ENCODE measurements at places on chromosomes 5 and 9.

GRCh38 chr9:113471143-113471542, 7.6 kb downstream of the RGS3 start:
- DNase-seq = no peak

- no peak for DNase-seq
These were observed 9.5 kb upstream of the NFIL3 start for GRCh38 chr9:91433180-91433579.

DNA sequence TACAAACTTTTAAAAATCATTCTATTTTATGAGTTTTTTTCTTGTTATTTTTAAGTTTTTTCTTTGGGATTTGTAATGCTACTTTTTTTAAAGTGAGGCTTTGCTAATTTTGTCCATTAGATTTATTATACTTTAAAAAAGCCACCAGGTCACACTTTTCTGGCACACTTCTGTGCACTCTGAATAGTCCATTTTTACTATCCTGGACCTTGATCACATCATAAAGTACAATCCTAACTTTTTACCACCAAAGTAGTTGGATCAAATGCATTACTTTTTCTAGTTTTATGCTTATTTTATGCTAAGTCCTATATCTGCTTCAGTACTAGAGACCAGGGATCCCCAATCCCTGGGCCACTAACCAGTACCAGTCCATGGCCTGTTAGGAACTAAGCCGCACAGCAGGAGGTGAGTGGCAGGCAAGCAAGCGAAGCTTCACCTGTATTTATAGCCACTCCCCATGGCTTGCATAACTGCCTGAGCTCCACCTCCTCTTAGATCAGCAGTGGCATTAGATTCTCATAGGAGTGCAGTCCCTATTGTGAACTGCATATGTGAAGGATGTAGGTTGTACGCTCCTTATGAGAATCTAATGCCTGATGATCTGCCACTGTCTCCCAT, 16.0 kb downstream of the FRRS1L start:
- DNase-seq = no peak

DNA sequence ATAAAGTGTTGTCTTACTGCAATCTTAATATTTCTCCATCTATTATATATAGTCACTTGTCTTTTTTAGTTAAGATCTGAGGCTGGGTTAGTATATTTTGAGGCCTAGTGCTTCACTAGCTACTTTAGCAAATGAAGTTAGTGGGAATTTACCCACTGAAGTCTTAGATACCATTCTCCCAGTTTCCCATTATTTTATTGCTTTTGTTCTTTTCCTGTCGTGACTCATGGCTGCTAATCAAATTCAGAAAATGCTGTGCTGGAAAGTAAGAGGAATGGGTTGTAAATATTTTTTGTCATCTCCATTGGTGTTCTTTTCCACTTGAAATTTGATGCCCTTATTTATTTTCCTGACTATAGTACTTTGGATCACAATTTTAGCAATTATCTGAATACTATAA, 14.2 kb downstream of the TCERG1 start:
- DNase-seq = no peak

- DNase-seq = no peak
These were observed 85.8 kb downstream of the SLC44A1 start for GRCh38 chr9:105330201-105330600.

- DNase-seq = no peak
These were observed 104.3 kb upstream of the FSTL4 start for GRCh38 chr5:133716532-133717183.

- no peak for DNase-seq
These were observed 8.8 kb downstream of the HTR4 start for GRCh38 chr5:148645527-148645926.

DNA sequence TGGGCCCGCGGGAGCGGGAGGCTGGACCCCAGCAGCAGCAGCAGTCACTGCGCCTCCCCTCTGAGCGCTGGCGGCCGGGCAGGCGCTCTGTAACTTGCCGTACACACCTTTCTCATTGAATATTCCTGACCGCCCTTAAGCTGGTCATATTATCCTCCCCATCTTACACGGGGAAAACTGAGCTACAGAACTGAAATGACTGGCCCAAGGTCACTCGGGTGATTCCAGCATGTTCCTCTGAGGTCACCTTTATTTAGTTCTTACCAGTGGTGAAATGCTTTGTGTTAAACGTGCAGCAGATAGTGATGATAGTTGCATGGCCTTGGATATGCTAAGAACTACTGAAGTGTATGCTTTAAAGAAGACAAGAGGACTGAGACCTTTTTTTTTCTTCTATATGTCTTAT, 607 bp downstream of the UQCRQ start:
- DNase-seq = no peak

DNA sequence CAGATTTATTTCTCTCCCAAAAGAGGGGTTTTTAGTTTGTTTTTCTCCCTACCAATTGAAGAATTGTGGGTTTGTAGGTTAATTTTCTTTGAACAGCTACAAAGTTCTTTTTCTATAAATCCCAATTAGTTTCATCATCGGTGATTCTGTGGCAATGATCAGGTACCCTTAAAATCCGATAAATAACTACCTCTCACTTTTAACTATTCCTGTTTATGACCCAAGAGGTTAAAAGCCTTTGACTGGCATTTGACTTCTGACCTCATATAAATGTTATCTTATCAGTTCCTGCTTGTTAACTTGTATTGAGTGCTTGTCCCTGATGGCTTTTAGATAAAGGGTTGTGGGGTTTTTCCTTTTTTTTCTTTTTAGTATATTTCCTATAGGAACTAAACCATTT, 124.4 kb upstream of the TMEM161B start:
- DNase-seq = no peak

- DNase-seq = no peak
These were observed 21.3 kb downstream of the AKNA start for GRCh38 chr9:114366334-114367128.

DNA sequence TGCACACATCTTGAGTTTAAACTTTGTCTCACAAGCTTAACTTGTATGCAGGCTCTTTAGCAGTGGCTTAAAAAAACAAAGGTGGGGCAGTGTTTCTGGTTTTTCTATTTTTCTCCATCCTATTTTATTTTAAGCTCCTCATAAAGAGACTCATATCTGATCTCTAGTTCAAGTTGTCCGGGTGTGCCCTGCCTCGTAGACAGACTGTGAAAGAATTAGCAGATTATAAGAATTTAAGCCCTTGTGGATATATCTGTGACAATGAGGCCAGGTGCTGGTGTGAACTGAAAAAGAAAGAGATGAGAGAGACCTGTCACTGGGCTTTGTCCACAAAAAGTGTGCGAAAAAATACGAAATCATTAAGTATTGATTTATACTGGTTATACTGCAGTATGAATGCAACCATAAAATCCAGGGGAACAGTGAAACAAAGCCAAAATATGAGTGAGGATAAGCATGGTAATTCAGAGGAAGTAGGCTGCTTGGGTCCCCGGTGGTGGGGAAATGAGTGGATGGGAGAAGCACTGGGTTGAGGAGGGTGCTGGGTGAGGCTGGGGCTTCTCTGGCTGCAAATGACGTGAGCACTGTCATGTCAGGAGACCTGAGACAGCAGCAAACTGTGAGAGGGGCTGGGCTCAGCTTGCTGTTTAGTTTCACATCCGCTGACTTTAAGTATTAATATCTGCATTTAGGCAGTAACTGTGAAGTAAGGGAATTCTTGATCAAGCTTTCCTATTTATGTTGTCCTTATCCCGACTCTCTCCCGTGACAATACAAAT, 179.7 kb upstream of the ANKRD55 start:
- no peak for DNase-seq

- no peak for DNase-seq
These were observed 2.4 kb downstream of the OTP start for GRCh38 chr5:77635917-77636640.

- peak; percentile 90 for DNase-seq
These were observed at the start of gene TTLL11 for GRCh38 chr9:122092611-122093506. Gene TTLL11 (minus strand): TSS chr9:122093308. CDS start chr9:122093148, 160 bp downstream.

- no peak for DNase-seq
These were observed at the start of gene OSMR for GRCh38 chr5:38845526-38846378. Gene OSMR (plus strand): TSS chr5:38846012. CDS start chr5:38869045, 23,033 bp downstream.

DNA sequence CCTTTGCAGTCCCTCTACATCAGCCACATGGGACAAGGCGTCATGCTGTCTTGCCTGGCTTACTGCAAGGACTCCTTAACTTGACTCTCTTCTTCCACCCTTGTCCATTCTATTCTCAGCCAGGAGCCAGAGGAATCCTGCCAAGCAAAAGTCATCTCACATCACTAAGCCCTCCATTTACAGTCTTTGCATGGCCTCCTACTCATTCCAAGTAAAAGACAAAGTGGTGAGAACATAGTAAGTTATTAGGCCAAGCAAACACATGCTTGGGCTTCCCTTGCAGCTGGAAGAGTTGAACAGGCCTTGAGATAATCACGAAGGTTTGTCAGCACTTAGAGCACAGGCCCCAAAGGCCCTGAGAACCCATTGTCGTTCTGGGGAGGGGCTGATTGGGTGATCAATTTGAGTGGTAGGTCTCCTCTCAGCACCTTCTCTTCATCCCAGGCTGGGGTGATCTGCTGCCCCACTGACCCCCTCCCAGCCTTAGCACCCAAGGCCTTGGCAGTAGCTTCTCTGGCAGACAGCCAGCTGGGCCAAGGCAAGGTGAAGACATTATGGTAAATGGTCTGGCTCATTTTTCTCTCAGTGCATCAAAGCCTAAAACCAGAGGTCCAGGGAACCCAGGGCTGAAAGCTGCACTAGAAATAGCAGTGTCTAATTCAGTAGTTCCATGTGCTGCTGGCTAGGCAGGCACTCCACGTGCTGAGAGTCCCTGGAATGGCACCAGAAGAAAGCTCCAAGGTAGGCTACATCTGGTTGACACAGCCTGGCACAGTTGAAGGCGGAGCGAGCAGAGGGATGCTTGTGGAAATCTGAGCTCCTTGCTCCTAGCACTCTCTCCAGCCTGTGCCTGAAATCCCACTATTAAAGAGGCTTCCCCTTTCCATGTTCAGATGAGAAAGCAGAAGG, 121.4 kb downstream of the ASTN2 start:
- no peak for DNase-seq

GRCh38 chr5:149012350-149012749, 50.5 kb downstream of the SH3TC2 start:
- no peak for DNase-seq

DNA sequence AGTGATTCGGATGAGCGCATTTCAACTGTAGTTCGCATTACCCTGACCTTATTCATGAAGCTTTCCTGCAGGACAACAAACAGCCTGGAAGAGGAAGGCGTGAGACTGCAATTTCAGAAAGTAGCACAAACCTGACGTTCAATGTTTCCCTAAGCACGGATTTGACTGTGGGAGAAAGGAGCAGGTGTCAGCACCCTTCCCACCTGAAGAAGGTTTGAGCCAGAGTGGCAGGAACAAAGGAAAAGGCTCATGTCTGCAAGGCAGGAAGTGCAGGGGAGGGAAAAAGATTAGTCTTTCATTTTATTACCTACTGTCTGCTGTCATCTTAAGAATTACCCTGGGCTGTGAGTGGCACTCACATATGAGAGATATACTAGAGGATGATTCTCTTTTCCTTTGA, 114.0 kb downstream of the MED10 start:
- no peak for DNase-seq

- DNase-seq = no peak
These were observed 15.0 kb downstream of the CNTFR start for GRCh38 chr9:34574571-34574970.

GRCh38 chr9:5949103-5949699, 58.5 kb downstream of the MLANA start:
- DNase-seq = no peak

DNA sequence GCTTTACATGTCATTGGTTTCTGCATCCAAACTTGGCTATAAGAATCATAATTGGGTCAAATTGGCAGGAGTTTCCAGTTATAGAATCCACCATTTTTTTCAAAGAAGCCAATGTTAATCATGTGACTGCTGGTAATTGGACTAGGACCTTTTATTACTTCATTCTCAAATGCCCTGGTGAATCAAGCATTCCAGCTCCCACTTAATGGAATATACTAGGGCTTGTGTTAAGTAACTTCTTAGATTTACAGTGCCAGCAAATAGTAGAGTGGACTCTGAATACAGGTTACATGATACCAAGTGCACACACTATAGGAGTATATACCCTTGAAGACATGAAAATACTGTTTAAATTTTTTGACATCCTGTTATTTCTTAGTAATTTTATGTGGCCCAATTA, 96.7 kb downstream of the NUDT12 start:
- no peak for DNase-seq

GRCh38 chr9:105760053-105760452, 65.7 kb downstream of the TMEM38B start:
- no peak for DNase-seq

- no peak for DNase-seq
These were observed 868 bp upstream of the C1QTNF2 start for GRCh38 chr5:160371294-160371693.

DNA sequence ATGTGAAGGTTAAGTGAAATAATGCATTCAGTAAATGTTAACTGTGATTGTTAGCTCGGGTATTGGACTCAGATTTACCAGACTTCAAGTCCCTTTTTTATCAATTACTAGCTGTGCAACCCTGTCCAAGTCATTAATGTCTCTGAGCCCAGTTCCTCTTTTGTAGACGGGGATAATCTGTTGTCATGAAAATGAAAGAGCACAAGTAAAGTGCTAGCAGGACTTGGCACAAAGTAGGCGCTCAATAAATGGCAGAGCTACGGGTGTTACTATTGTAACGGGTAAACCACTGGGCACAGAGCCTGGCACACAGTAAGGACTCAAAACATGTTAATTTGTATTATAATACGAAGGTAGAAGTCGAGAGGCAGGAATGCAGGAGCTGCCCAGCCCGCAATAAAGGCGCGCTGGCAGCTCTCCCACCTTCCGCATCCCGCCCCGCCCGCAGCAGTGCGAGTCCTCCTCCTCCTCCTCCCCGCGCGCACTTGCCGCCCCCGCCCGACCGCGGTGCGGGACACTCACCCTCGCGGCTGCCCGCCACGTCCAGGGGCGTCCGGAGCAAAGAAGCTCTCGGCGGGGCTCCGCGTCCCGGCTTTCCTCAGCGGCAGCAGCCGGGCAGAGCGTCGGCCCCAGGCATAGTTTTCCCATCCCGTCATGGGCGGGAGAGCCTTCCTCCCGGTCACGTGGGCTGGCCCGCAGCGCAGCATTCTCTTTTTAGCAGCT, at the start of gene C1QTNF2:
Gene C1QTNF2, minus strand, starts transcription at position 637 of the 723 bp plus-strand sequence. CDS start 15,615 bp downstream, outside the sequence.
- DNase-seq = no peak

DNA sequence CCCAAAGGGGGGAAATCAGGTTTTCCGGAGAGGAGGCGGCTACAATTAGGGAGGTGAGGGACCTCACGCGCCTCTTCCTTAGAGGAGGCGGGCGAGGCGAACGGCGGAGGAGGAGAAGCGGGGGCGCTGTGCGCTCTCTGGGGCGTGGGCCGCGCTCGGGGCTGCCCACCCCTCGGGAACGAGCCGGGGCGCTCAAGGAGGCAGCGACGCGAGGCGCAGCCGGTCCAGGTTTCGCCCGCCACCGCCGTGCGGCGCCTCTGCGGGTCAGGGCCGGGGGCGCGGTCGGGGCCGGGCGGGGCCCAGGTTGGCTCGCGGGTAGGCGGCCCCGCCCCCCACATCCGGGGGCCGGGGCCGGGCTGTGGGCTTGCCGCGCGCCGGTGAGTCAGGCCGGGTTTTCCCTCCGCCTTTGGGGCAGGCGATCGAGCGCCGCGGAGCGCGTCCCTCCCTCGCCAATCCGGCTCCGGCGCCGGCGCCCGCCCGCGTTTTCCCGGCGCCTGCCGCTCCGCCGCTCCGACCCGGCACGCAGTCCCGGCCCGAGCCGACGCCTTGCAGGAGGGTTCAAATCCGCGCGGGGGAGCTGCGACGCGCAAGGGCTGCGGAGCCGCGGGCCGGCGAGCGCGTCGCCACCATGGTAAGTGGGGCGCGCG, at the start of gene N4BP3:
Gene N4BP3, plus strand, starts transcription at position 392 of the 647 bp plus-strand sequence. CDS start 6,052 bp downstream, outside the sequence.
- peak; percentile 8 for DNase-seq

- peak; percentile 49 for DNase-seq
These were observed 109.5 kb downstream of the FOXD1 start for GRCh38 chr5:73339051-73339575.

- no peak for DNase-seq
These were observed 88.0 kb upstream of the MAN2A1 start for GRCh38 chr5:109601736-109602135.

All from NCI-H1092 treated with DMSO at 0.1 percent for 48 hours (cell line).